ENCODE measurements at places on chromosomes 7 and 10.

- DNase-seq = no peak
Measured at GRCh38 chr7:101673951-101674350, 44.9 kb upstream of the MYL10 start.

DNA sequence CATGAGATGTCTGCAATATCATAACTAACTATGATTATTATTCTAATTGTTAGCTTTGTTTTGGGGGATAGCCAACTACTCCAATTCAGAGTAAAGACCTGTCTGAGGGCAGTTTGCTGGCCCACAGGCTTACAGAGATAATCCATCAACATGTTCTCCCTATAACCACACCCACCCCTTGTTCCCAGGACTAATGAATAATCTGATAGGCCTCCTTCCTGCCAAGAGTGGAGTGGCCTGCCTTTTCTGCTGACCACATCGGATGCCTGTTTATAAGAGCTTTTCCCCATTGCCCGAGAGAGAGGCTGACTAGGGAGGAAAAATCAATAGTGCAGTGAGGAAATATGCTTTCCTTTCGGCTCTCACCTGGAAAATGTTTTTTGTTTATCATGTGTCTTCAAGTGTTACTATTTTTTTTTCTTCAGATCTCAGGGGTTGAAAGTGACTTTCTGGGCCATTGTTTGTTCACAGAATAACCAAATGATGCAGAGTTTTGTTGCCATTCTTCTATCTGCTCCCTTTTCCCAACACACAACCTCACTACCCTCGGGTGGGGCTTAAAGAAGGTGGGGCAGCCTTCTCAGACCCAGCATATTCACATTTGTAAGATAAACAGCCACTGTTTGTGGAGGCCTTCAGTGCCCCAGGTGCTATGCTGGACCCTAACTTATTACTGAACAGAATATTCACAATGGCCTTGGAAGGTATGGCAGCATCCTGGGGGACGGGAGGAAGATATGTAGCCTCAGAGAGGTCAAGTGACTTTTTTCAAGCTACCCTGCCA, 38.4 kb downstream of the PLPP4 start:
- no peak for DNase-seq

GRCh38 chr10:131567279-131568162, 256.0 kb upstream of the TCERG1L start:
- no peak for DNase-seq

DNA sequence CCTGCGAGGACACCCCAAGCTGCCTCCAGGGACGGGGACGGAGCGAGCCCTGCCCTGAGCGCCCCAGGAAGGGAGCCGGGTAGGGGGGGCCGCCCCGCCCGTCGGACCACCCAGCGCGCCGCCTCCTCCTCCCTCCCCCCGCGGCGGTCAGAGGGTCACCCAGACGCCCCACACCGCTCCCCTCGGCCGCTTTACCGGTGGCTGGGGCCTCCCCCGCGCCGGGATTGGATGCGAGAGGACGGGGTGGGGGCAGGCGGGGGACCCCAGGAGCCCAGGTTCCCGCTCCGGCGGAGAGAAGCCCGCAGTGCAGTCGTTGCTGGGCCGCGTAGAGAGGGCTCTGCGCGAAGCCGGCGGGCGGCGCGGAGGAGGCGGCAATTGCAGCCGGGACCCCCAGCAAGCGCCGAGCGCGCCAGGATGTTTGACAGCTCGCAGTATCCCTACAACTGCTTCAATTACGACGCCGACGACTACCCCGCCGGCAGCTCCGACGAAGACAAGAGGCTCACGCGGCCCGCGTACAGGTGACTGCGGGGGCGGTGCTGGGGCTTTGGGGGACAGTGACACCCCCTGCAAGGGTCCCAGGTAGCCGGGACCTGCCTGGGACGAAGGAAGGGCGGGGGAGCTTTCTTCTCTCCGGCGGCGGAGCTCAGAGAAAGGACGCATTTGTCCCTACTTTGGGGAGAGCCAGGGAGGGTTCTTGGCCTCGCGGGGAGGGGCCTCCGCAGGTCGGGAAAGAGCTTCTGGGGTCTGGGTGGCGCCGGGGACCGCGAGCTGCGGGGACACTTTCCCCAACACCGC, at the start of gene FOXL3:
TSS of gene FOXL3 (plus strand) at position 415 of the 798 bp plus-strand sequence. CDS start at position 415, 0 bp downstream.
- no peak for DNase-seq

DNA sequence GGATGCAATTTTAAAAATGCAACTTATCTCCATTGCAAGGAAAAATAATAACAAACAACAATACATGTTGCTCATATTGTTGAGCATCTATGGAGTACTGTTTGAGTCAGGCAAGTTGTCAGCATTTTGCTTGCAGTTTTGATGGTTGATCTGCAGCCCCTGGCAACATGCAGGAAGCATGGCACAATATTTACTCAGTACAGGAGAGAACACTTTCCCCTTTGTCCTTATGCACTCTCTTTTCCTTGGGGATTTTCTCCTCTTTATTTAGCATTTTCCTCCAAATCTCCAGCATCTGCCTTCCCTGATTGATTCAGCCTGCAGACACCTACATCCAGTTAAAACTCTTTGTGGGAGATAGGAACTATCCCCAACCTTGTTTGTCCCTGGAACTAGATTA, 620.5 kb upstream of the LRRN3 start:
- peak; percentile 5 for DNase-seq

GRCh38 chr10:112525200-112525599, 78.2 kb downstream of the VTI1A start:
- no peak for DNase-seq

DNA sequence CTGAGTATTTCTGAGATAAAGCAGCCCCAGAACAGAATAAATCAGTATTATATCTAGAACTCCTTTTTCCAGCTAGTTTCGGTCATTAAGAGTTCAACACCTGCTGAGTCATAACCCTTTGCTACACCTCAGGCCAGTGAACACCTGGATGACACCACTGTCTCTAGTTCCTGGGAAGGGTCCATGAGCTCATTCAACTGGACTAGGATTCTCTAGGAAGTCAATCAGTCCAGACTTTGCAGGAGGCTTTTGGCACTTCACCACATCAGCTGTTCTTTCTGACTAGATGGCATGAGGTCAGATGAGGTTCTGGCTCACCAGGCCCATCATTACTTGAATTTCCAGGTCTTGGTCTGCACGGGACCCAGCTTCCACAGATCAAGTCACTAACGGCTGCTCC, 11.7 kb downstream of the SLC39A12 start:
- no peak for DNase-seq

DNA sequence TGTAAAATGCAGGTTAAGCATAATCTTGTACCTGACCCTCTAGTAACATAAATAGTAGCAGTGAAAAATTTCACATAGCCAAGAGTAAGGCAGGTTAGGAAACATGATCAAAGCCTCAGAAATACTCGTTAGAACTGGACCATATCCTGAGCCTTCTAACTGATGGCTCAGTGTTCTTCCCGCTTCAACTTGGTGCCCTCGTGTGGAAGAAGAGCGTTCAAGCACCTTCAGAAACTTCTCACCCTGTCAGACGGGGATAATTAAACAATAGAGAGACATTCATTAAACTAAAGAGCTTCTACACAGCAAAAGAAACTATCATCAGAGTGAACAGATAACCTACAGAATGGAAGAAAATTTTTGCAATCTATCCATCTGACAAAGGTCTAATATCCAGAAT, 124.5 kb downstream of the MYOF start:
- peak; percentile 7 for DNase-seq

GRCh38 chr10:64529003-64529350, 1007.8 kb downstream of the REEP3 start:
- no peak for DNase-seq

GRCh38 chr10:113243311-113243710, 293.3 kb downstream of the TCF7L2 start:
- no peak for DNase-seq

- DNase-seq = no peak
Measured at GRCh38 chr7:111765751-111766643, 203.7 kb upstream of the IMMP2L start.

DNA sequence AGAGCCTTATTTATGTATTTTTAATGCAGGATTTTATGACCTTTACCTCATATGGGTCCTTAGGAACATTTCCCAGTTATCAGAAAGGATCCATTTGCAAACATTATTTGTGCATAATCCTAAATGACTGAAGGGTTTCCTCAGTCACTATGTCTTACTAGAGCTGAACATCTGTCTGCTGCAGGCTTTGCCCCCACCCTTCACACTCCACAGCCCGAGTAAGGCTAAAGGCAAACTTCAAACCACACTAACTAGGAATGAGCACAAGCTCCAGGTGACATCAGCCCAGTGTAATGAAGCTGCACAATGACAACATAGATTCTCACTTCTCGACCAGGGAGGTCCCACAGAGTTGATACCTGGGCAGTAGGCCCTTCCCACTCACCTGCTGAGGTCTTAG, 491.3 kb upstream of the MKI67 start:
- DNase-seq = no peak

DNA sequence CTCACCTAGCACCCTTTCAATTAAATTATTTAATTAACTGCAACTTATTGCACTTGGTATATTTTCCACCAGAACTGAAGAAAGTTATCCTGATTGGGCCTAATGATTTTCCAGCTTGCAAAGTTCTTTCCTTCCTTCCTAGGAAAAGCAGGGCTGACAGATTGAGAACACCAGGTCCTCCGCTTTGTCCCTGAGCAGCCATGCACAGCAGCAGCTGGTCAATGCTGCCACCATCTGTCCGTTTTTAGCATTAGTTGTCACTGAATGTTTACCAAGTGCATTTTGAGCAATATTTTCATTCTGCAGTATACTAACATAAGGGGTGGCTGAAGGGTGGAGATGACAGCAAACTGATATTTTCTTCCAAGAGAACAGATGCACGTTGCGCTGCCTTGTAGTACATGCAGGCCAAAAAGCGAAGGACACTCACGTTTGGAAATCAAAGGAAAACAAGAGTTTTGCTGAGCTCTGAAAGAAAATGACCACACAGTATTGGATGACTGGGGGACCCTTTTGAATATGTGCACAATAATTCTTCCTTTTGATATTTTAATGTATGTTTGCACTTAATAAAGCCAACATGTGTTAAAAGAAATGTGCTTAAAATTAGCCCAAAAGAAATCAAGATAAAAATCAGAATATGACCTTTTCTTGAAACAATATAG, 248.8 kb upstream of the PTN start:
- DNase-seq = peak; percentile 71

DNA sequence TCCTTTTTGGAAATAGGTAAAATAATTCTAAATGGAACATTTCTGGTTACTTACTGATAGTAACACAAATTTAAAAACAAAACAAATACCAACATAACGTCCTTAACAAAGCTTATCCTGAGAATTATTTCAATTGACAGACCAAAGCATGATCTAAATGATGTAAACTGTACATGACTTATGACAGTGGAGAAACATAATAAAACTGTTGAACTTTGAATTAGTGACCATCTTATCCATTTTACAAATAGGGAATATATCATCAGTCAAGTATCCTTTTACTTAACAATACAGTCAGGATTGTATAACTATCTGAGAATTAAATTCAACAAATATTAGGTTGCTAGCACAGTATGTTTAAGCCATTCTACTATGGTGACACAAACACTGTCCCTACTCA, 2.4 kb downstream of the IPMK start:
- no peak for DNase-seq

- DNase-seq = no peak
Measured at GRCh38 chr7:94039368-94040035, 35.3 kb upstream of the BET1 start.

DNA sequence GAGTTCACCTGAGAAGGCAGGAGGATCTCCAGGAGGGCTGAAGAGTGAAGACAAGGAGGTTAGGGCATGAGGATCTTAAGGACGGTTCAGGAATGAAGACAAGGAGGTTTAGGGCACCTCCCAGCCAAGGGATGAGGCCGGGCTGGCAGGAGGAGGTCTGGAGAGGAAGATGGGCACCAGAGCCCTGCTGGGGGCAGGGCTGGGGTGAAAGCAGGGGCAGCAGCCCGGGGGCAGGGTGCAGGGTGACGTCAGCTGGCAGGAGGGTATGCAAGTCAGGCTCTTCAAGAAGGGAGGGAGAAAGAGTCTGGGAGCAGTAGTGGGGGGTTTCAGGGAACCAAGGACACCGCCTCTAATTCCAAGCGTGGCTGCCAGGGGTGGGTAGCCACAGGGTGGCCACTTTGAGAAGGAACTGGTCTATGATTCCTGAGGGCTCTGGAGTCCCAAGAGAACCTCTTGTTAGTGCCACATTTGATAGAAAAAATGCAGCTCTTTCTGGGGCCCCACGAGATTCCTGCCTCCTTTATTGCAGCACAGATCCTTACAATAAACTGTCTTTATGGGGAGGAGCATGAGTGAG, 101.6 kb downstream of the C10orf90 start:
- DNase-seq = no peak

- no peak for DNase-seq
Measured at GRCh38 chr10:130146042-130146441, 9.9 kb downstream of the GLRX3 start.

DNA sequence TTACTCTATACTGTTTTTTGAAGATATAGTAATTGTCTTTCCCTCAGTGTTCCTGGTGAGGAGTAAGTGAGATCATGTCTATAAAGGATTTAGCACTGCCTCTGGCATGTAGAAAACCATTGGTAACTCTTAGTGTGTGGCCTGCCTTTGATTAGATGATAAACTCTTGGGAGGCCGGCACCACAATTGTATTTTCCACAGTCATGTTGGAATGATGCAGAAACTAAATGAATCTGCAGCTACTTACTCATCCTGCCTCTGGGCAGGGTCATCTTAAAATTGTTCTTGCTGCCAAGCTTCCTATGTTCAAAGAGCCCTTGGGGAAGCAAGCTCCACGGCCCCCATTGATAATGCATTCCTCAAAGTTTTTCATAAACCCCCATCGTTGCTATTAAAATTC, 204.6 kb downstream of the ANKRD7 start:
- no peak for DNase-seq

DNA sequence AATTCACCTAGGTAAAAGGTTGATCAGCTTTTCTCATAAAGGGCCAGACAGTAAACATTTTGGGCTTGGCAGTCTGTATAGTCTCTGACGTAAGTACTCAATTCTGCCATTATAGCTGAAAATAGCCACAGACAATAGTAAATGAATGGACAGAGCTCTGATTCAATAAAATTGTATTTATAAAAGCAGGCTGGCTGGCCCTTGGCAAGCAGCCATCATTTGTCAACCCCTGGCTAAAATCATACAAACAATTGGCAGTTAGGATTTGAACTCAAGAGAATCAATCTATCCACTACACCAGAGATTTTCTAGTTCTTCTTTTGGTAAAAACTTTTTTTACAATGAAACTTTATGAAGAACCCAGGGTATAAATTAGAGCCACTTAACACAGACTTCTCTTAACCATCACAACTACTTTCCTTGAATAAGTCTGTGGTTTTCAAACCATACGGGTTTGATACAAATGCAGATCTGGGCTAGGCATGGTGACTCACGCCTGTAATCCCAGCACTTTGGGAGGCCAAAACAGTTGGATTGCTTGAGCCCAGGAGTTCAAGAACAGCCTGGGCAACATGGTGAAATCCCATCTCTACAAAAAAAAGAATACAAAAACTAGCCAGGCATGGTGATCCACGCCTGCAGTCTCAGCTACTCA, 124.5 kb downstream of the SLC16A9 start:
- DNase-seq = peak; percentile 17

- peak; percentile 65 for DNase-seq
Measured at GRCh38 chr7:23467806-23468525, 2.3 kb downstream of the IGF2BP3 start.

Data from Calu3 (cell line).